ENCODE measurements at places on chromosomes 1 and 21.

- DNase-seq: no peak
Measured at GRCh38 chr1:3604468-3604974, 6.8 kb downstream of the MEGF6 start.

GRCh38 chr1:77797991-77798390 lies 18.5 kb downstream of the MIGA1 start:
- no peak for DNase-seq

DNA sequence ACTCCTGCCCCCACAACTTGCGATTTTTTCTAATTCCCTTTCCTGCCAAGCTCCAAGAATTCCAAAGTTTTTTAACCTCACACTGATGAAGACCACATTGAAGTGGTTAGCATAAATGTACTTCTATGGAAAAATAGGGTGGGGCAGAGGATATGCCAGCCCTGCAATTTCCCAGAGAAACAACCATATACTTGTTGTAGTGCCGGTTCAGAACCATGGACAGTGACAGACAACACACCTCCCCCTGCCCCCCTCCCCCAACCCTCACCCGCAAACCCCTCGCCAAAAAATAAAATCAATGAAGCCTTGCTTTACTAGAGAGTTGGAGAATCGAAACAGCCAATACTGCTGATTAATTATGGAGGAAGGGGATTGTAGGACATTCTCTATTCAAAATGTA lies 109.5 kb upstream of the GRIK3 start:
- no peak for DNase-seq

- DNase-seq: no peak
Measured at GRCh38 chr1:27658951-27659496, 13.0 kb downstream of the IFI6 start.

DNA sequence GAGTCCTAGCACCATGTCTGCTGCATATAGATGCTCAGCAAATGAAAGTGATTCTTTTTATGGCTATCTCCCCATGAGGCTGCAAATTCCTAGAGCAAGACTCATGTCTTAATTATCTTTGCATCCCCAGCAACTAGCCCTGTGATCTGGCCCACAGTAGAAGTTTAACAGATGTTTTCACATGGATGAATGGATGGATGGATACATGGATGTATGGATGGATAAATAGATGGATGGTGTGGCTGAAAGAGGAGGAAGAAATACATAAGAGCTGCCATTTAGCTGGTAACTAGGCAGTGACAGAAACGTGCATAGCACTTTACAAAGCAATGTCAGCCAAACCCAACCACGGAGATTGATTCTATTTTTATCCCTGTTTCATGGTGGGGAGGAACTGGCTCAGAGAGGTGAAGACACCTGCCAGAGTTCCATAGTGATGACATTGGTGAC lies 32.7 kb upstream of the ZBTB40 start:
- DNase-seq: no peak
